Astrocyte (in vitro differentiated cells and primary cell): ENCODE measurements at places on chromosomes 13 and 19.

DNA sequence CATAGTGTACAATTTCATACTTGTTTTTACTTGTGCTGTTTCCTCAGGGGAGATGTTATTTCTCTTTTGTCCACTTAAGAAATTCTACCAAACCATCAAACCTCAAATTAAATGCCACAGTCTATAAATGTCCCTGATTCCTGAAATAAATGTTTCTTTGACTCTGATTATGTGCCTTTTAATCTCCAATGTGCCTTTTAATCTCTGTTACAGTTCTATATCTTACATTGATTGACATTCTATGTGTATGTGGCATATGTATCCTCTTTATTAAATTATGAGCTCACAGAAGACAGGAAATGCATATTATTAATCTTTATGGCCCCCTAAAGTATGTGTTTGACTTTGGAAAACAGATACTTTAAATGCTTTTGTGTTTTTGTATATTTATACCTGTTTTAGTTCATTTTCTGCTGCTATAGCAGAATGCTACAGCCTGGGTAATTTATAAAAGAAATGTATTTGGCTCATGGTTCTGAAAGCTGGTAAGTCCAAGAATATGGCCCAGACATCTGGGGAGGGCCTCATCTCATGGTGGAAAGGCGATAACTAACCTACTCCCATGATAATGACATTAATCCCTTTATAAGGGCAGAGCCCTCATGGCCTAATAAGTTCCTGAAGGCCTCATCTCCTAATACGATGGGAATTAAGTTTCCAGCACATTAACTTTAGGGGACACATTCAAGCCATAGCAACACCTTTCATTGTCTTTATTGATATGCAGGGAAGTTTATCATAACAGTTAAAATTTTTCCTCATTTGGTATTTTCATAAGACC lies 403.9 kb downstream of the LIG4 start:
- DNase-seq = no peak
- H3K27me3 ChIP-seq = no peaks in the 10 kb centered on the region
- H3K4me3 ChIP-seq = no peak overlapping the region
- no peak overlapping the region for H3K27ac ChIP-seq

- no peaks in the 10 kb centered on the region for H3K27me3 ChIP-seq
- H3K4me3 ChIP-seq = peak overlapping the region; percentile 67
- H3K4me1 ChIP-seq = peaks cover 3% of the 10 kb centered on the region
- H3K36me3 ChIP-seq = no peaks in the 10 kb centered on the region
- no peak for DNase-seq
Measured at GRCh38 chr19:1653300-1653628, 849 bp upstream of the TCF3 start.

DNA sequence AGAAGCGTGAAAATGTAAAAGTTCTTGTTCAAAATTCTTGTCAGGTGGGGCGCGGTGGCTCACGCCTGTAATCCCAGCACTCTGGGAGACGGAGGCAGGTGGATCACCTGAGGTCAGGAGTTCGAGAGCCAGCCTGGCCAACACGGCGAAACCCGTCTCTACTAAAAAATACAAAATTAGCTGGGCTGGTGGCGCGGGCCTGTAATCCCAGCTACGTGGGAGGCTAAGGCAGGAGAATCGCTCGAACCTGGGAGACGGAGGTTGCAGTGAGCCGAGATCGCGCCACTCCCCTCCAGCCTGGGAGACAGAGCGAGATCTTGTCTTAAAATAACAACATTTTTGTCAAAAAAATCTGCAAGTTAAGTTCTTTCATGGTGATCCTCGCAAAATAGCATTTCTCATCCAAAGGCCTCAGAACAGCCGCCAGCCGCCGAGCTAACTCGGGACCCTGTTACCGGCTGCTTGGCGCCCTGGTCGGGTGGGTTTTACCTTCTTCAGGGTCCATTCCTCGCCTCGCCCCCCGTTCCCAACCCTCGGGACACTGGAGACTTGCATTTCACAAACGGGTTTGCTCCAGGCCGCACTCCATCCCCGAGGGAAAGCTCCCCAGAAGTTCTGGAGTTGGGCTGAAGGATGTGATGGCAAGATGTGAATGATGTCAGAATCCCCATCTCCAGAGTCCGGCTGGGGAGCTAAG lies 1.6 kb downstream of the LATS2 start:
- H3K4me3 ChIP-seq = peak overlapping the region; percentile 77
- peaks cover 3% of the 10 kb centered on the region for H3K36me3 ChIP-seq
- no peak for DNase-seq
- H3K4me1 ChIP-seq = peaks cover 26% of the 10 kb centered on the region
- H3K27me3 ChIP-seq = no peaks in the 10 kb centered on the region

- H3K4me1 ChIP-seq = peaks cover 4% of the 10 kb centered on the region
- DNase-seq = no peak
- H3K27ac ChIP-seq = no peak within 1 kb of the TSS
- H3K27me3 ChIP-seq = peaks cover 6% of the 10 kb centered on the region
- no peak within 1 kb of the TSS for H3K4me3 ChIP-seq
Measured at GRCh38 chr19:48740164-48740972, at the start of gene RASIP1. TSS of gene RASIP1 (minus strand) at chr19:48740610. CDS start at chr19:48740282, 328 bp downstream.

GRCh38 chr13:42106998-42107397 lies 58.5 kb downstream of the DGKH start:
- H3K27ac ChIP-seq = no peak overlapping the region
- peaks cover 31% of the 10 kb centered on the region for H3K4me1 ChIP-seq
- H3K27me3 ChIP-seq = no peaks in the 10 kb centered on the region
- H3K4me3 ChIP-seq = no peak overlapping the region

DNA sequence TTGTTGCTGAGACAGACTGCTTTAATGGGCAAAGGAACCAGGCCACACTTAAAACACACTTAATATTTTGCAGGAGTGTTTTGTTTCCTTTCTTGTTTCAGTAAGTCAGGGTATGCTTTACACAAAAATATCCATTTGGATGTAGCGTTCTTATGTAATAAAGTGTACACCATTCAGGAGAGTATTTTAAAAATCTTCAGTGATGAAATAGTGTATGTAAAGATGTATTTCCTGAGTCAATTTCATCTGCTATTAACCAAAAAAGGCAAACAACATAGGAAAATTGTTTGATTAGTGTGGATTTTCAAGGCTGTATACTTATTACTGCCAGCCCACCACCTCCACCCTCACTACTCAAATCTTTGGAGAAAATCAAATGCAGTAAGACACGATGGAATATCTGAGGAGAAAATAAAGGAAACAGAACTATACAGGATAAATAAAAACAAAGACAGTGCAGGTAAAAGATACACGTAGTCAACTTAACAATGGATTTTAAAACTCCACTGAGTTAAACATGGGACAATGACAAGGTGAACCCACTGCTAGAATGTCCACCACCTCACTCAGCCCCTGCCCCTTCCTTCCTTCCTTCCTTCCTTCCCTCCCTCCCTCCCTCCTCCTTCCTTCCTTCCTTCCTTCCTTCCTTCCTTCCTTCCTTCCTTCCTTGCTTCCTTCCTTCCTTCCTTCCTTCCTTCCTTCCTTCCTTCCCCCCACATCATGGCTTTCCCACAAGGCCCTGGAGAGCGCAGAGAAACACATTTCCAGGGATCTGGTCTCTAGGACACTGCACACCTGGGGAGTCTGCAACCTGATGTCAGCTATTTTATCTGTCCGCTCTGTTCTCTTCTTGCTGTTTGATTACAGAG lies 360.3 kb downstream of the IRS2 start:
- no peaks in the 10 kb centered on the region for H3K27me3 ChIP-seq
- H3K27ac ChIP-seq = no peak overlapping the region
- H3K4me1 ChIP-seq = no peaks in the 10 kb centered on the region
- no peaks in the 10 kb centered on the region for H3K36me3 ChIP-seq
- DNase-seq = no peak

DNA sequence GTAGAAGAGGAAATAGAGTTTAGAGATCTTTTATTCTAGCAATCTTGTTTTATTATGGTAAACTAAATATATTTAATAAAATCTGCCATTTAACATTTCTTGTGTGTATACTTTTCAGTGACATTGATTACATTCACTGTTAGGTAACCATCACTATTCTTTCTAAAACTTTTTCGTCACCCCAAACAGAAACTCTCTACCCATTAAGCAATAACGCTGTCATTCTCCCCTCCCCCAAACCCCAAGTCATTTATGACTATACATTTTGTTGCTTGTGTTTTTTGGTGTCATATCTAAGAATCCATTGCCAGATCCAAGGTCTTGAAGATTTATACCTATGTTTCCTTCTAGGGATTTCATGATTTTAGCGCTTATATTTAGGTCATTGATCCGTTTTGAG lies 10.6 kb downstream of the URI1 start:
- no peak overlapping the region for H3K27ac ChIP-seq
- no peaks in the 10 kb centered on the region for H3K4me1 ChIP-seq
- H3K27me3 ChIP-seq = no peaks in the 10 kb centered on the region
- no peak overlapping the region for H3K4me3 ChIP-seq
- no peaks in the 10 kb centered on the region for H3K36me3 ChIP-seq
- no peak for DNase-seq

GRCh38 chr19:45177817-45178261 lies at the start of gene TRAPPC6A:
TSS of gene TRAPPC6A (minus strand) at chr19:45178237. CDS start at chr19:45178218, 19 bp downstream.
- H3K4me1 ChIP-seq = peaks cover 14% of the 10 kb centered on the region
- H3K36me3 ChIP-seq = no peaks in the 10 kb centered on the region
- H3K4me3 ChIP-seq = peak within 1 kb of the TSS; percentile 84
- H3K27ac ChIP-seq = peak within 1 kb of the TSS; percentile 97
- peak; percentile 62 for DNase-seq

DNA sequence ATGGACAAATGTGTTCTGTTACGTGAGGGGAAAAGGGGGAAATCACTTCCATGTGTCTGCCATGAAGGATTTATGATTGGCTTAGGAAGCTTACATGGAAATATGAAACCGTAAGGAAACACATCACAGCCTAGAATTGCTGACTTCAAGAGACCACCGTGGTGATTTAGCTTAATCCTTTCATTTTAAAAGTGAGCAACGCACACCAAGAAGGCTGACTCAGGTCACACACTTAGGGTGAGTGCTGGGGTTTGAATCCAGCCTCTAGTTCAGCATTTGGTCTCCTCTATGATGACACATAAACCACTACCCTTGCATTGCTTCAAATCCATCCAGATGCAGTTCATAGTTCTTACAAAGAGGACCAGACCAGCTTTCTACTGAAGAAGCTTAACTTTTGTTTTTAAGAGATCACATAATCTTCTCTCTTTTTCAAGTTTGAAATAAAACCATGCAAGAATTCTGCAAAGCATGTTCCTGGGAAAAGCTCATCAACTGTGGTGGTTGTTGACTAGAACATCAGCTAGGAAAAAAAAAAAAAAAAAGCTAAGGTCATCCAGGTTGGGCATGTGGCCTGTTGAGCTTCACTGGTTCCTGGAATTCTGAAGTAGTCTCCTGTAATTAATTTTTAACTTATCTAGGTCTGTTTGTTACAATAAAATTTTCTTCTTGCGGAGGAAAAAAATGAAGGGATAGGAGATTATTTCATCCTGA lies 60.2 kb upstream of the KL start:
- H3K27ac ChIP-seq = no peak overlapping the region
- H3K36me3 ChIP-seq = no peaks in the 10 kb centered on the region
- no peak overlapping the region for H3K4me3 ChIP-seq

DNA sequence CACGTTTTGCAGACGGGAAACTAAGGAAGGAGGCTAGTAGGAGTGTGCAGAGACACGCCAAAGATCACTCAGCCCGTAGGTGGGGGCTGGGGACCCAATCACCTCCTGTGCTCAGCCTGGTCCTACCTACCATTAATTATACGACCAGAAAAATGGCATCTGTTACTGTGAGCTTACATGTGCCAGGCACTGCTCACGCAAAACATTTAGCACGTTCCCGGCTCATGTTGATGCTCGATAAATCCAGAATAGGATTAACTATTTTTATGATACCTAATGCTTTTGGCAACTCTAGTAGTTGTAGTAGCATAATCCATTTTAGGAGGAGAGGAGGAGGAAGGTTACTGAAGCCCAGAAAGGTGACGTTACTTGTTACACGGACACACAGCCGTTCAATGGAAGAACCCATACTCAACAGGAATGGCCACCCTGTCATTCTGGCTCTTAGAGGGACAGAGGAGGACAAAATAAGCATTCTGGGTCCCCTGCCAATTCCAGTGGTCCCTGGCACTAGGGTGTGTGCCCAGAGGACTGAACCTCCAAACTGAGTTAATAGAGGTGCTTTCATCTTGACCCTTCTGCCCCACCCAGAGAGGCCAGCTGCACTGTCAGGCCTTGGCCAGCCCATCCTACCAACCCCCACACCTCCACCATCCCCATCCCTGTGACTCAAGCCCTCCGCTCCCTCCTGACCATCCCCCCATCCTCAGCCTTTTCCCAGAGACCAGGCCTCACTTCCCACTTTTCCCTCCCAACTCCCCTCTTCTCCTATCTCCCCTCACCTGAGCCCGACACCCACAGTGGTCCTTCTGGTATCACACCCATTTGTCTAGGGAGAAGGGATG lies 5.0 kb upstream of the EML2 start:
- no peak overlapping the region for H3K27ac ChIP-seq
- H3K36me3 ChIP-seq = no peaks in the 10 kb centered on the region
- no peak overlapping the region for H3K4me3 ChIP-seq
- peaks cover 31% of the 10 kb centered on the region for H3K4me1 ChIP-seq

GRCh38 chr19:47358936-47359335 lies 9.8 kb downstream of the DHX34 start:
- no peak overlapping the region for H3K4me3 ChIP-seq
- no peak overlapping the region for H3K27ac ChIP-seq
- peaks cover 2% of the 10 kb centered on the region for H3K4me1 ChIP-seq
- peaks cover 41% of the 10 kb centered on the region for H3K36me3 ChIP-seq
- no peak for DNase-seq
- no peaks in the 10 kb centered on the region for H3K27me3 ChIP-seq
